ENCODE measurements at places on chromosomes 4 and X.

DNA sequence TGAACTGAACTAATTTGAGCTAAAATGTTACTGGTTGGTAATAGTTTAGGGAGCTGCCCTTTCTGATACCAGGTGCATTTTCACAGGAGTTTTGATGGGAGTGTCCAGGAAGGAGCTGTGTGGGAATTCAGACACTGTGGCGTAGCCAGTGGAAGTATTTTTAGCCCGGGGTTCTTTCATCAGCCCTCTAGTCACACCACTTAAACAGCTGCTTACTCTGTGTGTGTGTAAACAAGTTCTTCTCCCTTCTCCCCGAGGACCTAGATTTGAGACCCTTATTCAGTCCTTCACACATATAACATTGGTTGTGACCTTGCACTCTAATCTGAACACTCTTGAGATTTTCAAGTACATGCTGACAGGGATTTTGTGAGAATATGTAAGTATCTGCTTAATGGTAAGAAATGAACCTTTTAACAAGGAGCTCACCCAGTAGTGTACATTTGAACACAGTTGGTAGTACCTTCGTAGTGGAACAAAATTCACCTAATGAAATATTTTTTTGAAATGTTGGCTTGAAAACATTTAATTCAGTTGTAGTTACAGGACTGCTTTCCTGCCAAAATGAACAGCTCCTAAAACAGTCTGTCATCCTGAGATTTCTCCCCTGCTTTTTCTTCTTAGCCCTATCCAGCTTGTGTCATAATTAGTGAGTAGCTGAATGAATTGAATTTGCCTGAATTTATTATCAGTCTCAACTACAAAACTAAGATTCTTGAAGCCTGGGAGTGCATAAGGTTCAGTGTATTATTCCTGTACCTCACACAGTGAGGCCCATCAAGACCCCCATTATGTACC lies 61.8 kb downstream of the BMPR1B start:
- DNase-seq: no peak

DNA sequence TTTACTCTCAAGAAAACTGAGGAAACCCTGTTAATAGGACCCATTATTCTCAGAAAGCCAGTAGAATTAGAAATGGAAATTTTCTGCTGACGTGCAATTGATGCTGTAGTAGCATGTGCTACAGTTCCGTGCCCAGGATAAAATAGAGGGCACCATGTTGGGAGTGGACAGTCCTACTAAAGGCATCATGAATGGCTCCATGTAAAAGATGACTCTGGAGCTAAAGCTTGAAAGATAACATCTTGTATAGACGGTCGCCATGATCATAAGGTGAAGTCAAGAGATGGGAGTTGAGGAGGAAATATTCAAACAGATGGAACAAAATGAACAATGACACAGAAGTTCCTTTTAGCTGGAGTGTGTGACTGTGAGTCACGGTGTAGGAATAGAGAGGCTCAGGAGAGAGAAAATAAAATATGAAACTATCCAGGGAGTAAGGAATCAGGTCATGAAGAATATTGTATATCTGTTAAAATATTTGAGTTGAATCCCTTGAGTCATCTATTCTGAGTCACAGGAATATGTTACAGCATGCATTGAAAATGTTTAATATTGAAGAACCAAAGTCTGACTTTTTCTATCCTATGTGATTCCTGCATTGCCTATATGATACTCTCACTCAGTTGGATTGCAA lies 31.8 kb downstream of the ANXA10 start:
- no peak for DNase-seq

DNA sequence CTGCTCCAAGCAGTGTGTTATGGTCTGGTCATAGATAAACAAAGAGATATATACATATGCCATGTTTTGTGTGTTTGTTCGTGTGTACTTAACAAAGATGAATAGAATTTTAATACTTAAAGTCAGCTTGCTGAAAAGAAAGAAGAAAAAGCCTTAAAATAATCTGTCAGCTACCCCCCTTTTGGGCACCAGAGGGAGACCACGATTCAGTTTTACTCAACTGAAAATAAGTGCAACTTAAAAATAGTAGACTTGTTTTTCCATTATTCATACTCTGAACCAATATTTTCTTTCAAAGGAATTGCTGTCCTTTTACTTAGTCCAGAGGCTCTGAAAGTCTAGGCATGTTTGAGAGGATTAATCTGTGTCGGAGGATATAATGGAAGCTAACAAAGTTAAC lies 181.7 kb upstream of the AGTR2 start:
- DNase-seq: no peak

DNA sequence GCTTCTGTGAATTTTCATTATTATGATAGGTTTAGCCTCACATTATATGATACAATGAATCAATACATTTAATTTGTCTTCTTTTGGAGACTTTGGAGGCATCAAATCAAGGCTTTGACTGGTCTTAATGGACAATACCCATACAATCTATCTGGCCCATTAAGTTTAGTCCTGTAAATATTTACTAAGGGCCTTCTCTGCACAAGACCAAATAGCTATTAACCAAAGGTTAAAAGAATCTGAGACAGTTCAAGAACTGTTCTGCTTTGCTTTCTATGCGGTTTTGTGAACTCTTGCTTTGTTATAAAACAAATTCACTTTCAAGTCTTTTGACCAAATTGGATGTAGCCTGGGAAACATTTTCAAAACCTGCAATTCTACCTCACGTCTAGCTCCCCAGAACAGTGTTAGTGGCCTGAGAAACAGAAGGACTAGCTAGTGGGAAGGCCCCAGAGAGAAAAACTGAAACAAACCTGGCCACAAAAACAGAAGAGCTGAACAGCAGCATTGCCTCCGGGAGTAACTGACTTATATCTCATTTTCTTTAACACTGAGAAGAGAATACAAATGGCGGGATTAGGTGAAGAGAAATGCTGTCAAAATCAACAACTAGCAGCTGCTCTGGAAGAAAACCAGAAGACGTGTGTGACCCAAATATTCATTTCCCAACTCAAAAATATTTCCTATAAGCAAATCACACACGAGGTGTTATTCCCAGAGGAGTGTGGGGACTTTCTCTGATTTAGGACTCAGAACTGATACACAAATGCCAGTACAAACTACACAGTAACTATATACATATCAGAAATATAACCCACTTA lies 548 bp downstream of the TLR1 start:
- DNase-seq: no peak

DNA sequence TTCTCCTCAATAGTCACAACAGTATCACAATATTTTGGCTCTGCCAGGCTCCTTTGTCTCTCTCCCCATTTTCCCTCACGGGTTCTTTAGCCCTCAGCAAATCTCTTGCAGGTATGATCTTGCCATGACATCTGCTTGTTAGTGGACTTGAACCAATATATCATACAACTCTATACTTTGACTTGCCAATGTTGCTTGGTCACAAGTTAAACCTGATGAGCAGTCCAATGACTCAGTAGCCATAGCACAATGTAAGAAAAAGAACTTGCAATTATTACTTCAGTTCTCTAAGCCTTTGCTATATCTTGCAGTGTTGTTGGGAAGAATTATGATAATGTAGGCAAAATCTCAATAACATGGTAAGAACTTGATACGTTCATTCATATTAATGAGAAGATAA lies 174.6 kb upstream of the NRK start:
- DNase-seq: no peak

DNA sequence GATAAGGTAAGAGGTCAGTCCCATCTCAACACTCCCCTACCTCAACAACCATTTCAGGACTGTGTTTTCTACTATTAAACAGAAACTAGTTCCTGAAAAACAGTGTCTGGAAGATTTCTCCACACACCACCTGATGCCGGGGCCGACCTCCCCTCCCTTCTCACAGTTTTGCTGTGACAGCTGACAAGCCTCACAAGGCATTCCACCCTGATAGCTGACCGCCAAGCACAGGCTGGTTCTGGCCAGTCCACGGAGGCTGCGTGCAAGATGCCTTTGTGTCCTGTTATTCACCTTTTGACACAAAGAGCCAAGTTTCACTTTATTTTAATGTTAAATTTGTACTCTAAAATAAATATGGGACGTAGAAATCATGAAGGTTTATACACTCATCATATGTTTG lies 758.6 kb downstream of the PDHA2 start:
- DNase-seq: no peak

- DNase-seq: no peak
Observed at GRCh38 chr4:183853548-183853940, 51.6 kb upstream of the STOX2 start.

- no peak for DNase-seq
Observed at GRCh38 chrX:47321386-47321785, 49.0 kb upstream of the ZNF157 start.

GRCh38 chr4:106238820-106239420 lies 77.1 kb downstream of the TBCK start:
- no peak for DNase-seq

DNA sequence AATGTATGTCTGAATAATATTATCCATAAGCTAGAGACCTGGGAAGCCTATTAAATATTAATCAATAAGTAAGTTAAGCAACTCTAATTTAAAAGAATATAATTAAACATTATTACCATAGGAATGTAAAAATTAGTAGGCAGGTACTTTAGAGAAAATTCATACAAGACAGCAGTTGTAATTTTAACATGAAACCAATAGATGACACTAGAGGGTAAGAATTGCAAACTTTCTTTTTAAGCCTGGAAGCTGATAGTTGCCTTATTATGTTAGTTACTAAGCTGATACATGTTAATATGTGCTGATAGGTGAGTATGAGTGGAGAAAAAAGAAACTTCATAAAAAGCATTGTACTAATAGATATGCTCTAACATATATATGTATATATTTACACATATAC lies 1157.4 kb downstream of the FAM133A start:
- no peak for DNase-seq

- no peak for DNase-seq
Observed at GRCh38 chrX:71603618-71604017, 14.7 kb downstream of the CXCR3 start.

- DNase-seq: no peak
Observed at GRCh38 chrX:150582338-150582948, 14.0 kb downstream of the MTM1 start.

DNA sequence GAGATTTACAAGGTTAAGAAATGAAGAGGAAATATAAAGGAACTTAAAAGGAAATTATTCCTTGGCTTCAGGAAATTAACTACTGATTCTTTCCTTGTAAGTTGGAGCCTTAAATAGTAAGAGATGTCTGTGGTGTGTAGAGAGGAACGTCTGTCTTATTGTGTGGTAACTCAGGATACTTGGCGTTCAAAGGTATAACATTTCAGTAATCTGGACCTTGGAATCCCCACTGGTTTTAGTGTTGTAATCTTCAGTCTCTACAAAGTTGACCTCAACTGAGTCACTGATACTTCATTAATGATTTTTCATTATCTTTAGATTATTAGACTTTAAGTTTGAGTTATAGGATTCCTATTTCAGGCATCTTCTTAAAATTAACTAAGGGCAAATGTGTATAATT lies 79.1 kb upstream of the LSM6 start:
- DNase-seq: no peak

GRCh38 chrX:9390121-9390520 lies 74.7 kb upstream of the TBL1X start:
- no peak for DNase-seq

GRCh38 chr4:183241322-183241640 lies 78.8 kb downstream of the CLDN22 start:
- no peak for DNase-seq

DNA sequence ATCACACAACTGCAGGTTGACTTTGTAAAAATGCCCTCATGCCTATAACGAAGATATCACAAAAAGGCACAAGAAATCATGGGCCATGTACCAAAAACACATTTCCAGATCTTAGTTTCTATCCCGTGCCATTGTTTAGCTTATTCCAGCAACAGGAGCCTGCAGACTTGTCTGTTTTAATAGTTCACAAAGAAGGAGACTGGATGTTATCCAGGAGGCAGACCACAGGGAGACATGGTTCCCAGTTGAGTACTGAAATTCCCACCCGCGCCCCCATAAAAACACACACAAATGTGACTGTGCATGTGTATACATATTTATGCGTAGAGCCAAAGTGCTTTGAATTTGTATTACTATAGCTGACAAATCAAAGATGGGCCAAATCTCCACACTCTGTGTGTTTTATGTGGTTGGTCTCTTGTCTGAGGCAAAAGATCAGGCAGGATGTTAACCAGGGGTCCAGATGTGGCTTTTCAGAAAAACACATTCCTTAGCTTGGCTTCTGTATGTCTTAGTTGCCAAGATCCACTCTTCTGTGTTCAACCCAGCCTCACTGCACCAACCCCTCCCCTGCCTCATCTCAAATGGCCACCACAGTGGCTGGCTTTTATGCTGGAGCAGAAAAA lies 469.2 kb upstream of the DIPK2B start:
- DNase-seq: no peak

- DNase-seq: no peak
Observed at GRCh38 chr4:154573190-154573870, 10.5 kb downstream of the FGB start.

GRCh38 chrX:964831-965416 lies 247.5 kb downstream of the CRLF2 start:
- DNase-seq: no peak

DNA sequence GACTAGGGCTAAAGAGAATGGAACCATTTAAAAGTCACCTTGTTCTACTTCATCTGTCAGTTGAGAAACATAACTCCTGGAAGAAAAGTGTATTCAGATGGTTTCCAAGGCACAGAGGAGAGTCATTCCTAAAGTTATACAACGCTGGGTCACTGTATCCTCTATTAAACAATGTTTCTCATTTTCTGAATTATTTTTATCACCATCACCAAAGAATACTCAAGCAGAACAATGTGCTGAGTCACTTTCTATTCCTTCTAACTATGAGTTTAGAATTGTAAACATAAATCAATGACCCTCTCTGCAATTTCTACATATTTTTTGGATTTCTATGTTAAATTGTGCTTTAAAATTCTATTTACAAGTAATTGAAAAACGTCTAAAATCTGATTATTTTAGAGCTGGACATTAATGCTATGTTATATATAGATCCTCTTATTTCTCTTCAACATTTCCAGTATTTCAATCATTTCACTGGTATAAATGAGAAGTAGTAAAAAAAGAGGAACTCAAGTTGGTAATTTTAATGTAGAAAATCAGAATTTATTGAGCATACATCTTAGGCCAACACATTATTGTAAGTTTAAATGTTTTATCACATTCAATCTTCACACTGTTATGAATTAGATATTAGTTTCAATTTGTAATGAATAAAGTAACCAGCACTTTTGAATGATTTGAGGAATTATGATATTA lies 7.5 kb downstream of the DTHD1 start:
- no peak for DNase-seq

DNA sequence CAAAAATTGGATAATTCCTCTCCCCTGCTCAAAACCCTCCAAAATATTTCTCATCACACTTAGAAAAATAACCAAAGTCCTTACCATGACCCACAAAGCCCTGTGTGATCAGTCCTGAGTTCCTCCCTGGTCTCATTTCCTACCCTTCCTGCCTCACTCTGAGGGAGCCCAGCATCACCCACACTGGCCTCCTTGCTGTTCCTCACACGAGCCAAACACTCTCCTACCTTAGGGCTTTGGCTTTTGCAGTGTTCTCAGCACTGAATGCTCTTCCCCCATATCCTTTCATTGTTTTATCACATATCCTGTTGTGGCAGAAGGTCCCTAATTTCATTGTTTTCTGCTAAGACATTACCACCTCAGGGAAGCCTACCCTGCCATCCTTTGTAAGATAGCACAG lies 12.2 kb downstream of the MGAT4D start:
- no peak for DNase-seq

Data from BJ (cell line).